Fibroblast of mammary gland (primary cell): ENCODE measurements at places on chromosomes 6 and 20.
A peak's percentile ranks its signal among the peaks of the same experiment; 100 is the strongest.

GRCh38 chr6:109360281-109360680, 22.0 kb downstream of the CD164 start:
- no peak for DNase-seq

GRCh38 chr20:57391439-57392301, 474 bp downstream of the RBM38 start:
- DNase-seq = no peak

DNA sequence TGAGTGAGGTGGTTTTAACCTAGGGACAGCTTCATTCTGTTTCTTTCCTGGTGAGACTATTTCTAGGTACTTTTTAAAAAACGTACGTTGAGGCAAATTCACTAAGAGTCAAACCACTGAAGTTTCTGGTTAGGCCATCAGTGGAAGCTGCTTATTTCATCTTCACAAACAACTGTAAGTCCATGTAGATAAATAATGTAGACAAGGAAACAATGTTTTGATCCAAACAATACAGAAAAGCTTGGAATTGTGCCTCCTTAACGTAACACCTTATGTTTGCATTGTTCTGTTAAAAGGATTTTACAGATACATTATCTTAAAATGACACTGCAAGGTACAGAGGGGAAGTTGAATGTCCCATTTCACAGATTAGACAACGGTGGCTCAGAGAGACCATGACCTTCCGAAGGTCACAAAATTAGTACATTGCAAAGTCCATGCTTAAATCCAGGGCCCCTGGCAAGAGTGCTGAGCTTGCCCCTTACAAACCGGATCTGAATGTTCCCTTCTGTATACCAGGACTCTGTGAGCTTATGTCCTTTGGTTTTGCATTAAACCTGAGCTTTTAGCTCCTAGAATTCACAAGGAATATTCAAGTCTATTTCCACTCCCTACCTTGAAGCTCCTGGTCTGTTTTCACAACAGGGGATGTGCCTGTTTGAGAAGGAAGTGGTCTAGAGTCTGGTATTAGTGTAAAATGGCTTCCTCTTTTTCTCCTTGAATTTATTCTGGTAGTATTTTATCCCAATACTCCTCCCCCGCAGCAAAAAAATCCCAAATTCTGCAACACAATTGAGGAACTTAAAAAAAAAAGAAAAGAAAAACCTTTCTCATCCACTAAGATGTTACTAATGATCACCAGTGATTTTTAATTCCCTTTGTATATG, 28.9 kb upstream of the ZNF217 start:
- DNase-seq = no peak

DNA sequence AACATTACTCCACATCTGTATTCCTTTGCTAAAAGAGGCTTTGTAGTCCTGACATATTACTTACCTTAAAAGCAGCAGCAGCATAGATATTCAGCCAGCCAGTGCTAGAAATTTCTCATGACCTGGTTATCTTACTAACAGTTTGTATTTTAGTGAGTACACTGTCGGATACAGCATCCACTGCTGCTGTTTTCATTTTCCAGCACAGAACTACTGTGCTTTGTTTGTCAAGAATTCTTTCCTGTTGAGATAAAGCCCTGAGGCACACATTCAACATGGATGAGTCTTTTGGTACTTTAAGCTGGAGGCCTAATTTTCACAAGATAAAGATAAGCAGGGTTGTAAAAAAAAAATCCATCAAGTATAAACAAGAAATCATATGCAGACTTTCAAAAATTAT, 311.2 kb upstream of the OPRM1 start:
- DNase-seq = no peak

DNA sequence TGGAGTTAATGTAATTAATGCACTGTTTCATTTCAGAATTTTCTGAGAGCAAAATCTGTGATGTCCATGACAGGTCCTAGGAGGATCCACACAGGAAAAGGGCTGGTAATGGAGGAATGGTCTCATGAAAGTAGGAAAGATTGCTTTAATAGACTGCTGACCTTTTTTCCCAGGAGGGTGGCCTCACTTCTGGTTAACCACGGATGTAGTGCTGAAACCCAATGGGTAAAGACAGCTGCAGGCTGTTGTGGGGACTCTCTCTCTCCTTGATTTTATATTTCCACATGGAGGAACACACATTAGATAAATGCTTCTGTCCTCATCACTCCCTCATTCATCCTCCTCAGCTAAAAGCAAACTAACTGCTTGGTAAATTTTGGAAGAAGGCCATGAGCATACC, 23.6 kb upstream of the RIPOR2 start:
- DNase-seq = no peak

DNA sequence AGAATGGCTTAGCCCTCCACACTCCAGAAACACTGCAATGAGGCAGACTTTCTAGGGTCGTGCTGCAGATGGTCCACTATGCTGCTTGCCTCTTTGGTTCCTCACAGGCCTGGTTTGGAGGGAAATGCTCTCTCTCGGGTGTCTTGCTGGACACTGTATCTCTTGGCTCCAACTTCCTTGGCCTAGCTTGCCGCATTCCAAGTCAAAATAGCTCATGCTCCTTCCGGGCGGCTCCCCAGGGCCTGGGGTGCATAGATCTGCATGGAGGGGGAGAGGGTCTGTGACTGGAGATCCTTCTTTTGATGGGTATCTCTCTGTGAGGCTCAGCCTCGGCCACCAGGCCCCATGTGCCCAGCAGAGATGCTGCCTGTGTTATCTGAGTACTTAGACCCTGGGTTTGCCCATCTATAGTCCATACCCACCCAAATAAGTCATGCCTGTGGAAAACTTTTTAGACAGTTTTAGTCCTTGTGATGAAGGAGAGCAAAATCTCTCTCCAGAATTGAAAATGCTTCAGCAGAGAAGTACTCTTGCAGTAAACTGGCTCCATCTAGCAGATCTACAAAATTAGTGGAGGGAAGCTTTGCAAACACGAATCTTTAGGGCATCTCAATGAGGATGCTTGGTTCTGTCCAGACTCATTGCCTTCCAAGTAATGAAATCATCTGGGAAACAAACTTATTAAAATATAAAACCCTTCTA, 264.1 kb upstream of the RIN2 start:
- no peak for DNase-seq

DNA sequence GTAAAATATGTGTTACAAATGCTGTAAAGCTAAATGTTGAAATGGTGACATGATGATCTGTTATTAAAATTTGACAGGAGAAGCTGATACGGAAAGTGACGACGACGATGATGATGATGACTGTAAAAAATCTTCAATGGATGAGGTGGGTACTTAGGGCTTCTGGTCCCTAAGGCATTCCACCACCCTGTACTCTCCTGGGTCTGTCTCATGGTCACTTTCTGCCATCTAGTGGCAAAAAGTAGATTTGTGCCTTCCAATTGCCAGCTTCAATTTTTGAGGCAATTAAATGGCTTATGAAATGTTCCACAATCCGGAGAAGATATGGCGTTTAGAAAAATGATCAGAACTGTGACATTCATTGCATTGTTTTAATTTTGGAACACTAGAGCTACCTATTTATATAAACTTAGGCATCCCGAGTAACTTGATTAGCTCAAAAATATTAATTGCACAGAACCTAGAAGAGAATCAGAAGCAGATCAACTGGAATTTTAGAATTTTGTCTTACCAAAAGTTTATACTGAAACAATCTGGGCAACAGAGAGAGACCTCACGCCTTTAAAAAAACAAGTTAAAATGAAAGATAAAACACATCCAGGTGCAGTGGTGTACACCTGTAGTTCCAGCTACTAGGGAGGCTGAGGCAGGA, 346.5 kb upstream of the PLCB4 start:
- peak; percentile 77 for DNase-seq

DNA sequence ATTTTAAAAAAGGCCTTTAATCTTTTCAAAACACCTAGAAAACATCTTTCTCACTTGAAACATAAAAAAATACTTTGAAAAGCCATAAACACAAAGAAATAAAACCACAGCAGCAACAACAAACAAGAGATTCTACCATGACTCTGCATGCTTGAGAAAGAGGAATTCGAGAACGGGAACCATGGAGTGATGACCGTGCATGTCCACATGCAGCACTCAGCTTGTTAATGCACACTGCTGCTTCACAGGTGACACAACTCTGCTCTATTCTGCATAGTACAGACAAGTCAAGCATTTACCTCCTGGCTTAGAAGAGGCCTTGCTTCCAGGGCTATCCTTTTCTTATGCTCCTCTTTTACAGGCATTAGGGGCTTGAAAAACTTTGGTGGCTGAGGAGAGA, 64.9 kb upstream of the NUP153 start:
- no peak for DNase-seq

- DNase-seq = no peak
Observed at GRCh38 chr6:41824571-41825569, 37.4 kb downstream of the TOMM6 start.

- peak; percentile 84 for DNase-seq
Observed at GRCh38 chr6:148616841-148617240, 130.0 kb upstream of the UST start.

DNA sequence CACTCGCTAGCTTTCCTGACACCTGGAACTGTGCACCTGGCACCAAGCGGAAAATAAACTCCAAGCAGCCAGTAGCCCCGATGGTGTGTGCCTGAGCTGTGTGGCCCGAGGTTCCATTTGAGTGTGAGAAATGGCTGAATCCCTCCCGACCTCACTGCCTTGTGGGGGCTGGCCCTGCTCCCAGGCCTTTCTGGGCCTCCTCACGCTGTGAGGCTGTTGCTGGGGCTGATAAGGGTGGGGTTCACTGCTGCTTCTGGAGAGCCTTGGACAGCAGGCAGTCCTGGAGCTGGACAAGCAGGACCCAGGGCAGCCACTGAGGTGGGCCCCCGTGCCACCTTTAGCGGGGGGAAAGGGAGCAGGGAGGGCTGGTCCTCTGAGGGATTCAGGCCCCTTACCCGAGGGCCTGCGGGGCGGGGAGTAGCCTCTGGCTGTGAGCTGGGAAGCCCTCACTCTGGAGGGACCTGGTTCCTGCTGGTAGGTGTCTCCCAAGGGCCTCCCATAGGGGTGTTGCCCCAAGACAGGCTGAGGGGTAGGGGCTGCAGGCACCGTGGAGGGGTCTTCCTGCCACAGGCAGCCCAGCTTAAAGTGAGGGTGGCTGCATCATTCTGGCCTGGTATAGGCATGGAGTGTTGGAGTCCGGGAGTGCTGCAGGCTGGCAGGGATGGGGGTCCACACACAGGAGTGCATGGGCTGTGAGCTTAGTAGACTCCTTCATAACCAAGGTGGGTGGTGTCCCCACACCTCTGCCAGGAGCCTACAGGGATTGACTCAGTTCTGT, 1.7 kb downstream of the PPDPF start:
- no peak for DNase-seq

GRCh38 chr6:39157511-39157910, 42.5 kb upstream of the SAYSD1 start:
- DNase-seq = no peak
